ENCODE measurements at places on chromosomes 3 and 15. TPM values are rescaled to one million over a fixed set of nuclear protein-coding genes. Genes with fewer than 3 reads are reported as not detected.

MEIS2 gene
- total RNA-seq: 33.5 TPM

DNA sequence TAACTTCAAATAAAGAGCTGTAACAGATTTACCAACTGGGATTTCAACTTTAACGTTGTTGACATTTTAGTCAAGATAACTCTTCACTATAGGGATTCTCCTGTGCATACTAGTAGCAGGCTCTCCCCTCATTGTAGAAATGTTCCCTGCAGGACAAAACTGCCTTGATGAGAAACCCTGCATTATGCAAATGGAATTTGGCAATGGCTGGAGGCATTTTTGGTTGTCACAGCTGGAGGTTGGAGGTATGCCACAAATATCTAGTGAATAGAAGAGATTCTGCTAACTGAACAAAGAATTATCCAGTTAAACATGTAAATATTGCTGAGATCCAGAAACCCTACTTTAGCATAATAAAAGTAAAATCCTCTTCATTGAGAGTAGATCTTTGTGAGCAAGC, 928.8 kb upstream of the ALCAM start:
- no peak for DNase-seq

ROPN1 gene
- not detected for total RNA-seq

DNA sequence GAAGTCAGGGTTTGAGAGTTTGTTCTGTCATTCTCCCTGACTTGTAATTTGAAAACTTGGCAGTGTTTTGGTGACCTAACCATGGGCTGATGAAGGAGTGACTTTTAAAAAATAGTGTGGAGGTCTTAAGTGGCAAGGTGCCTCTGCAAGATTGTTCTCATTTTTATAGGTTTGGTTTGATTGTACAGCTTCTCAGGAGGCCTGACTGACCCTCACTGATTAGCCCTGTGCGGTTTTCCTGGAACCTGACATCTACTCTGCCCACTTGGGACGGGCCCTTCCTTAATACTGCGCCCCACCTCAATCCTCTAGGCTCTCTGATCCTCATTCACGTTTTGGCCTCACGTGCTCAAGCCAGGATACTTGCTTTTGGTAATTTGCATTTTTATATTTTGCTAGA, 2.8 kb downstream of the UBE2E1 start:
- DNase-seq: no peak

- no peak for DNase-seq
Observed at GRCh38 chr3:129598000-129598381, 8.5 kb downstream of the PLXND1 start.

GRCh38 chr3:31289584-31289983, 243.1 kb upstream of the STT3B start:
- no peak for DNase-seq

DNA sequence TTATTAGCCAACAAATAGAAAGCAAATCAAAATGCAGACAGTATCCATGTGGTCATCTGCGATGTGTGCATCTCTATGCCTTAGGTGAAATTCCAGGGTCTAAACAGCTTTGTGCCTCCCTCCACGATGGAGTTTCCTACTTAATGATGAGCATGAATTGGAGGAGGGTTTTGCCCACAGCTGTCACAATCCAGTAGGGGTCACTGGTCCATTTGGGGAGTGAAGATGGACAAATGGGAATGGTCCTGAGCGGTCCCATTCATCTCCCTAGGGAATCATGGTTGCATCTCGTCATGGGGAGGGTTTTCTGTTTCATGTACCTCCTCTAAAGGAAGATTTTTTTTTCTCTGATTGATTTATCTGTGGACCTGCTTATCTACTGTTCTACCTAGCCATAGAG, 358.0 kb downstream of the PTPRG start:
- no peak for DNase-seq

GABRB3 gene
- 1.8 TPM for total RNA-seq

DNA sequence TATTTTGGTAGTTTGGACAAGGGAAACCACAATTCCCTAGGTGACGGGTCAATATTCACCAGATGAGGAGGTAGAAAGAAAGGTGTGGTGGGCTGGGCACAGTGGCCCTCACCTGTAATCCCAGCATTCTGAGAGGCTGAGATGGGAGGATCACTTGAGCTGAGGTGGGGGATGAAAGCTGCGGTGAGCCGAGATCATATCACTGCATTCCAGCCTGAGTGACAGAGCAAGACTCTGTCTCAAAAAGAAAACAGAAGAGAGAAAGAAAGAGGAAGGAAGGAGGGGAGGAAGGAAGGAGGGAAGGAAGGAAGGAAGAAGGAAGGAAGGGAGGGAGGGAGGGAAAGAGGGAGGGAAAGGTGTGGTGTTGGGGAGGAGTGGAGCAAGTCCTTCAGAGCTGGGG, 56.1 kb upstream of the RNF7 start:
- DNase-seq: no peak

DNA sequence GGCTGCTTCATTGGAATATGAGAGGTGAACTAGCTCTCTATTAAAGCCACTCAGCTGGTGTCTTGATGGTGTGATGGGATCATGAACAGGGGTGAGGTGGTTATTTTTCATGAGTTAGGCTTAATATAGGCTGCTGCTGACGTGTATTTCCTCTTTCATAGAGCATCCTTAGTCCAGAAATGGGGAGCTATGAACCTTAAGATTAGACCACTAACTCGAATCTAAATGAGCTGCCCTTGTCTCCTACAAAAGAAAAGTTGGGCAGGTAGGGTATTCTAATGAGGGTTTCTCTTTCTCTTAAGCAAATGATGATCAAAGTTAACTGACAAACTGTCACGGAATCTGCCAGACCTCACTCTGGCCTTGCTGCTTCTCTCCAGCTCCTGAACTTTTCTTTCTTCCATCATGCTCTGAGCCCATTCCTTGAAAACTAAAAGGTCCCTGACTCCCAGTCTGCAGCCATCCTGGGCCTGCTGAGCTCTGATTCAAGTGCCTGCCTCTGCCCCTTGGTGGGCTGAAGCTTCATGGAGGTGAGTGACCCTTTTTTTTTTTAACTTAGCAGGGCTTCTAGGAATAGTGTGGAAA, at the start of gene TRIM69:
TRIM69 (plus strand) TSS at position 348 of the 585 bp plus-strand sequence; CDS start at position 525, 177 bp downstream.
- DNase-seq: no peak

SLC26A6 gene
- total RNA-seq: 56.6 TPM

ITPKA gene
- total RNA-seq: 18.5 TPM

CCDC54 gene
- not detected for total RNA-seq

GRCh38 chr3:195238586-195239118, 32.3 kb downstream of the XXYLT1 start:
- DNase-seq: no peak

GRCh38 chr3:7469866-7470265, 609.0 kb downstream of the GRM7 start:
- no peak for DNase-seq

GRCh38 chr3:184347321-184348056, 10.1 kb downstream of the FAM131A start:
- DNase-seq: no peak

GOLGA8T gene
- not detected for total RNA-seq

DNA sequence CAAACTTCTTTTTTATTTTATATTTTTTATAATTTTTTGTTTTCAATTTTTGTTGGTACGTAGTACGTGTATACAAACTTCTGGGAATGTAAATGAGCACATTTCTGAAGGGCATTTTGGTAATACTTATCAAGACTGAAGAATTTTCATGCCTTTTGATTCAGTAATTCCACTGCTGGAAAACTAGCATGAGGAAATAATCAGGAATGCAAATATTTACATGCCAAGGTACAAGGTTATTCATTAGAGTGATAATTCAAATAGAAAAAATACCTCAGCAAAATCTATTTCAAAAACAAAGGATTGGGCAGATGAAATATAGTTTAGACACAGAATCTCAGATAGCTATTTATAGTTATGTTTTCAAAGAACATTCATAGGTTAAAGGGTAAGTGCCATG, 128.7 kb downstream of the DMXL2 start:
- DNase-seq: no peak

- no peak for DNase-seq
Observed at GRCh38 chr15:42108806-42109205, 14.4 kb upstream of the PLA2G4D start.

RASL12 gene
- 6.5 TPM for total RNA-seq

DNA sequence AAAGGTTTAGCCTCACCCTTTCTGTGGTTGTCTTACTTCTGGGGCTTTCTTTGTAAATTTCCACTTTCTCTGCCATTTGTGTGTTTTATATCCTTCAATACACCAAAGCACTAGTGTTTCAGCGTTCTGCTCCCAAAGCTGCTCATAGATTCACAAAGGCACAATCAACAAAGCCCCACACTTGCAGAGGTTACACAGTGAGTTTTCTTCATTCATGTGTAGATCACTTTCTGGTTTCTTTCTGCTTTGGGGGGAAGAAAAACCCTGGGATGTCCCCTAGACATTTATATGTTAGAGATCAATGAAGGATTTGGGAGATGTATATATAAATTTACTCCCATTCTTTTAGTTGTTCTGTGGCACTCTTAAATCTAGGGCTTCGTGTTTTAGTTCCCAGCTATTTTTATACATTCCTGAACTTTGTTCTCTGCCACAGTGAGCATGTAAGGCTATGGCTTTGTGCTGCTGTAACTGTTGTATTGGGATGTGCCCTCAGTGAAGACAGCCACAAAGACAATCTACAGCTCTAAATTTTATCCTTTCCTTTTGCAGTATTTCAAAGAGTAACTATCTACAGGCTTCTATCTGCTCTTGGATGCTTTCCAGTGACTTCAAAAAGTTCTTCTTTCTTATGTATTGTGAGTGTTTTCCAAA, 636.5 kb downstream of the ZBBX start:
- no peak for DNase-seq

GRCh38 chr3:128180436-128180835, 27.2 kb downstream of the EEFSEC start:
- no peak for DNase-seq

POPDC2 gene
- total RNA-seq: 3.9 TPM

DNA sequence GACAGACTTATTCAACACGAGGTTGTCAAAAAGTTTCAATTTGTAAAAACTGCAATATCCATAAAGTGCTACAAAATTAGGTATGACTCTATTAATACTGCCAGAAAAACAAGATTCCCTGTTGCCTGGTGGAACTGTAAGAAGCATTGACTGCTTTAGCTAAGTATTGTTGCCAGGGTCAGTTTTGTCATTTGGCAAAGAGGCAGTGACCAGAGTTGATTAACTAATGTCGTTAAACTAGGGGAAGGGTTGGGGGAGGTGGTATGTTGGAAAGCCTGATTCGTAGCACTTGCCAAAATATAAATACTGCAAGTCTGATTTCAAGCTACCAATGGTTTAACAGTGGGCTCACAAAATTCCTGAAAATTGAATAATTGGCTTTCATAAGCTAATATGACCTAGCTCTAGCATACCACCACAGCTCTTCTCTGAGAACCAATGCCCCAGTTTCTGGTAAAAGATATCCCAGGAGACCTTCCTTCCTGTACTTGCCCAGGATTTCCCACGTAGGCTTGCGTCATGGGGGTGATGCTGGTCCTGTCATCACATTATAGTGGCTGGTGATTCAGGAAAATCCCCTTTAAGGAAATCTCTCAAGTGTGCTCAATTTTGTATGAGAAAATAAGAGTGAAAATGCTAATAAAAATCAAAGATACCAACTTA, 266.4 kb upstream of the TBC1D5 start:
- DNase-seq: no peak

DNA sequence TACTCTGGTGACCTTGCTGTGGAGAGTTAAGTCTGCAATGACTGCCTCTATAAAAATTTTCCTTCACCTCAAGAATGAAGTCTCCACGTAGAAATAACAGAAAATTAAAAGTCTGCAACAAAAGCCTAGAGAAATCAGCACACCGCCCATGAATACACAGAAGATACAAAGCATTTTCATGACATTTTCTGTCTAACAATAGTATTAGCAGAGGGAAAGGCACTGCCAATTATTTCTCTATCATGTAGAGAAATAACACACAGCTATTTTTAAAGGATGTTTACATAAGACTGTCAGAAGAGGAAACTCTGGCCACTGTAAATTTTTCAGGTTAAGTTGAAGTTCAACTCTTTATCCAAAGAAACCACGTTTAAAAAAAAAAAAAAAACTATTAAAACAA, 80.8 kb downstream of the GSK3B start:
- DNase-seq: no peak

DNA sequence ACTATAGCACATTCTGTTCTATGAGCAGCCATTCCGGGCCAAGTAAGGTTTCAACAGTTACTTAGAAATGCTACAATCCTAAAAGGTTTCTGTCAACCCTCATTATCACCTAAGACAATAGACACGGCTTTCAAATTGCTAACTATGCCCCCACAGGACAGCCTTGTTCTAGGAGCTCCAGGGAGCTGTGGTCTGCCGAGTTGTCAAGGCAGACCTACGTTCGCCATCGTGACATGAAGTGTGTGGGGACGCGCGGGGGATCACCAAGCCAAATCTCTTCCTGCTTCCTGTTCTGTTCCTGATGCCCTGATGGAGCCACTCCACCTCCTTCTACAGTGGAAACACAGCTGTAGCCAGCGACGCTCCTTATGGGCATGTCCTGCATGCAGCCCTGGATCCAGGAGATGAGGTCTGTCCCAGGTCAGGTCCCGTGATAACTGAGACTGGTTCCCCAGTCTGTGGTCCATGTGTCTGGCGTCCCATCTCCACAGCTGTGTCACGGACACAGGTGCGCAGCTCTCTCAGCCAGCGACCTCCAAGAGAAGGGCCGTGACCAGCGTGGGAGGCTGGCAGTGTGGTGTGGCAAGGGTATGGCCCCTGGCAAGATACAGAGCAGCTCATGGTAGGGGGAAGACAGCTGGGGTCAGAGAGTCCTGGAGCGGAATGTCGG, 82.8 kb downstream of the PCSK6 start:
- no peak for DNase-seq

DNA sequence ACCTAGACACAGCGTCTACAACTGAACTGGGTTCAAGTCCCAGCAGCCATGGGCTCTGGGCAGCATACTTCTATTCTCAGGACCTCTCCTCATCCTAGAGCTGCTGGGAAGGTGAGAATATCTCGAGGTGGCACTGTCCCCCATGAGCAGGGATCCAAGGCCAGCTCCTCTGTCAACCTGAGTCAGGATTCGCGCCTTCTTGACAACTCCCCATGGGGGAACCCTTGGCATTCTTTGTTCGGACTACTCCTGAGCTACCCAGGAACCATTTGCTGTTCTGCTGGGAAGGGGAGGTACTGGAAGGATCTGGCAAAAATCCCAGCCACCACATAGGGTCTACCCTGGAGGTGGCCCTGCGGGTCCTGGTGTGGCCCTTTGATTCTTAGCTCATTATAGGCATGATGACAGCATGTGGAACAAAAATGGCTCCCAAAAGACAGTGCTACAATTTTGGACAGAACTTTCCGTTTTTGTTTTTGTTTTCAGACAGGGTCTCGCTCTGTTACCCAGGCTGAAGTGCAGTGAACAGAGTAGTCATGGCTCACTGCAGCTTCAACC, 22.3 kb downstream of the PLXNB1 start:
- no peak for DNase-seq
